ENCODE measurements at places on chromosomes 11 and 22.
A peak's percentile ranks its signal among the peaks of the same experiment; 100 is the strongest.

DNA sequence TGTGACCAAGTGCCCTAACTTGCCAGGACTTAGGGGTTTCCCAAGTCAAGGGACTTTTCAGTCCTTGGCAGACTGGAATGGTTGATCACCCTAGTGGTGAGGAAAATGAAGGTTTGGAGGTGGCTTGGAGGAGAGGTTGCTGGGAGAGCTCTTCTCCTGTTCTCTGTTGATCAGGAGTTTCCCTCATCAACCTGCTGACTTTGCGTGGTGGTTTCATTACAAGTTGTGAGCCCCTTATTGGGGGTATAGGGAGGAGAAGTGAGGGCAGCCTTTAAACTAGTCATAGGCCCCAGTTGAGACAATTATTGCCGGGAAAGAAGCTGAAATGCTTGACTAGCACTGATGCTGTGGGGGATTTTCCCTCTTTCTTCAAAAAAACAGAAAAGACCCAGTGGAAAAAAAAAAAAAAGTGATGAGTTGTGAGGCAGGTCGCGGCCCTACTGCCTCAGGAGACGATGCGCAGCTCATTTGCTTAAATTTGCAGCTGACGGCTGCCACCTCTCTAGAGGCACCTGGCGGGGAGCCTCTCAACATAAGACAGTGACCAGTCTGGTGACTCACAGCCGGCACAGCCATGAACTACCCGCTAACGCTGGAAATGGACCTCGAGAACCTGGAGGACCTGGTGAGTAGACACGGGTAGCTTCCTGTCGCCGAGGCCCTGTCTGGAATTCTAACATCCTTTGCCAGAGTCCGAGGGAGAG, at the start of gene CXCR5:
TSS of gene CXCR5 (plus strand) at position 525 of the 704 bp plus-strand sequence. CDS start at position 575, 50 bp downstream.
- peak; percentile 82 for DNase-seq

DNA sequence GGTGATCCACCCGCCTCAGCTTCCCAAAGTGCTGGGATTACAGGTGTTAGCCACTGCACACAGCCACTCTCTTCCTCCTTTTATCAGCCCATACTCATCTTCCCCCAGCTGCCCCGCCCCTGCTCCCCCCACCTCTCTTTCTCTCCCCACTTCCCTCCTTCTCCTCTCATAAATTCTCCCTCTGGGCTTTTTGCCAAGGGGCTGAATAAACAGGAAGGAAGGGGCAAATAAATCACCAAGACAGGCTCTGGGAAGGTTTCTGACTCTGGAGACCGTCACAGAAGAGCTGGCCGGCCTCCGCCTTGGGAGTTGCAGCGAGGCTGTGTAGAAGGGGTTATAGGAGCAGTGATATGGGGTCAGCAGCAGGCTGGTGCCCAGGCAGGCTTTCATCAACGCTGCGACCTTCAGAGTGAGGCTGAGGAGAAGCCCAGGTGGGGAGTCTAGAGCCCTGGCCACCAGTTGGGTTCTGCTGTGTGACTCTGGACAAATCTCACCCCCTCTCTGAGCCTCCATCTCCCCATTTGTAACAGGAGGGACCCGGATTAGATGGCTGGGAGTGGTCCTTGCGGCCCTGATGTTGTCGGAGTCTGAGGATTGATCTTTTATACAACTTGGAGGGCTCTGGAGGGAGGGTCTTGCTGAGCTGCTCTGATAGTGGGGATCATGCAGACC, 62.6 kb upstream of the RASD2 start:
- DNase-seq, result no peak

DNA sequence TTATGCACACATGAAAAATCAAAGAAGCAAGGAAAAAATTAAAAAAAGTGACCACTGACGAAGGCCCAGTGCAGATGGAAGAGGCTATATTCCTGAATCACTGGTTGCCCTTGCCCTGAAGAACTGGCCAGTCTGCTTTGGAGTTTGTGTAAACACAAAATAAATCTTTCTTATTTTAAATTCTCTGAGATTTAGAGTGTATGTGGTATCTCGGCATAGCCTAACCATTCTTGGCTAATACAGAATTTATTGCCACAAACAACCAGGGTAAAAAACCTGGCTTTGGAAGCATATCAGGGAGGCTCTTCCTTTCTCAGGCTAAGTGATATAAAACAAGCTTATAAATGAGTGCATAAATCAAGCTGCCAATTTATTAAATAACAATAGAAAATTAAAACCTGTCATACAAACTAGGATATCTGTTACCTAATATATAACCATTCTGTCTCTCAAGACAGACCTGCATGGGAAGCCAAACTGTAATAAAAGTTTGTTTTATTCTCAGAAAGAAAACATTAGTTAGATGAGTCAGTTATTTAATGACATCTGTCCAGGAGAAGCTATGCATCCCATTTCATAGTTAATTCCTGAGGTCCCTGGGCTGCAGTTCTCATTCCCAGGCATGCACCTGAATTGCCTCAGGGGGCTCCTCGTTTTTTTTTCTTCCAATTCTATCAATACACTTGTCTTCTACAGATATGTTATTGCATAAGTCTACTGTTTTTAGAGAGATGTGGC, 6.1 kb upstream of the TMEM135 start:
- no peak for DNase-seq

- DNase-seq, result no peak
Measured at GRCh38 chr11:102510439-102511135, 20.0 kb downstream of the MMP7 start.

GRCh38 chr11:112247201-112247600, 13.5 kb downstream of the PLET1 start:
- no peak for DNase-seq

- DNase-seq, result no peak
Measured at GRCh38 chr11:65206901-65207300, 25.2 kb downstream of the CAPN1 start.

- DNase-seq, result peak; percentile 21
Measured at GRCh38 chr11:117097389-117098268, 599 bp downstream of the SIK3 start.

GRCh38 chr22:30777587-30777986, 82.9 kb downstream of the OSBP2 start:
- no peak for DNase-seq

GRCh38 chr11:2899080-2899783, 13.7 kb upstream of the CDKN1C start:
- no peak for DNase-seq

DNA sequence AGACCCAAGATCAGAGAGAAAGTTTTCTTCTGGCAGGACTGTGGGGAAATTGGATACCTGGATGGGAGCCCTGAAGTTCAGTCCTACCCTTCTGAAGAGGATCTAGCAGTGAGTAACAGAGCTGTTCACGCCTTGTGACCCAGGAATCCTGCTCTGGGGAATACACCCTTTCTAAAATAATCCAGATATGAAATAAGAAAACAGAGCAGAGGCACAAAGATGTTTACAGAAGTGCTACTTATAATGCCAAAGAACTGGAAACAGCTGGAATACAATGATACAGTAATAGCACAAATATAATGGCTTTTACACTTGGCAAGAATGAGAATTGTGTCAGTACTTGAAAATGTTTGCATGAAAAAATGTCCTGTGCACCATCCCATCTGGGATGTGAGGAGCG, 304.0 kb upstream of the NARS2 start:
- no peak for DNase-seq

- DNase-seq, result no peak
Measured at GRCh38 chr11:7689239-7689638, 15.9 kb upstream of the CYB5R2 start.

- peak; percentile 53 for DNase-seq
Measured at GRCh38 chr11:74388678-74389327, 9.4 kb downstream of the PGM2L1 start.

GRCh38 chr22:39148727-39149535, 3.5 kb downstream of the CBX7 start:
- DNase-seq, result peak; percentile 51

DNA sequence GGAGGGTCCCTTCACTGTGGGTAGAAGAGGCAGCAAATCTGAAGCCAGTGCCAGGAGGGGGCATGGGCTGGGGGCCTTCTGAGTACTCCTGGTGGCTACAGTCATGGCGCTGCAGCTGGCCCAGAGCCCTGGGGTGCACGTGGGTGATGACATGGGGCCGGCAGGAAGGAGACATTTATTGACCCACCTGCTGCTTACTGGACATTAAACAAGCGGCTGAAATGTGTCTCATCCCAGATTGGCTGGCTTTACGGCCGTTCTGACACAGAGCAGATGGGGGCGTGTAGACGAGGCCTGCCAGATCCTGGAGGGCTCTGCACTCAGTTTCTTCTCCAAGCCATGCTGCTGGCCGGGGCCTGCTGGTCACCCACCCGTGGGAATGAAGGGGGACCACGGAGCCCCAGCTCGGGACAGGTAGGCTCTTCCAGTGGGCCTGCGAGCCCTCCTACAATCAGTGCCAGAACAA, 906.9 kb downstream of the BRD1 start:
- no peak for DNase-seq
